ENCODE measurements at places on chromosomes 16 and 17.

DNA sequence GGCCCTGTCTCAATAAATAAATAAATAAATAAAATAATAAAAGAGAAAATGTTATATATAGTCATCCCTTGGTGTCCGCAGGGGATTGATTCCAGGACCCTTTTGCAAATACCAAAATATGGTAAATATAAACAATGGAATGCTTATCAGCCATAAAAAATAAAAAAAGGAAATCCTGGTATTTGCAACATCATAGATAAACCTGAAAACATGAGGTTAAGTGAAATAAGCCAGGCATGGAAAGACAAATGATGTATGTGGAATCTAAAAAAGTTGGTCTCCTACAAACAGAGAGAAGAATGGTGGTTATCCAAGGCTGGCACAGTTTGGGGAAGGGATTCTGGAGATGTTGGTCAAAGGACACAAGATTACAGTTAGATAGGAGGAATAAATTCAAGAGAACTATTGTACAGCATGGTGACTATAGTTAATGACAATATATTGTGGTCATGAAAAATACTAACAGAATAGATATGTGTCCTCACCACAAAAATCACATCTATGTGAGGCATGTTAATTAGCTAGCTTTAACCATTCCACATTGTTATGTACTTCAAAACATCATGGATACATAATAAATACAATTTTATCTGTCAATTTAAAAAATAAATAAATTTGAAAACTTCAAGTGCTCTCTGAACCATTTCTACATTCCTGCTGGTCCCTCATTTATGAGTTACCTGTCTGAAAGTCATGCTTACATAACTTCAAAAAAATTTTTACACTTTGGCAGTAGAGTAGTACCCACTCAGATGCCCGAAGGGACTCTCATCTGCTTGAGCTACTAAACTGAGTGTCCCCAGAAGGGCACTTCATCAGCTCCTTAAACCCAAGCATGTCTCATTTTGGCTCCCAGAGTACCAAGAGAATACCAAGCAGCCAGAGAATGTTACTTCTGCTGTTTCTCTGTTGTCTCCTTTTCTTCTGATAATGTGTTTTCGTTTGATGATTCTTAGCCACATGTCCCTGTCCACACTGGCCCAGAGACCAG is 26.6 kb downstream of the N4BP1 start:
- no peak for DNase-seq

GRCh38 chr16:20089246-20089965 is 15.7 kb upstream of the GPR139 start:
- no peak for DNase-seq

GRCh38 chr17:77508047-77508715 is 367.4 kb downstream of the SEC14L1 start:
- no peak for DNase-seq

- DNase-seq = no peak
These were observed 48.6 kb upstream of the IRX3 start for GRCh38 chr16:54335230-54335629.

GRCh38 chr17:18037486-18037885 is 1.5 kb downstream of the ATPAF2 start:
- DNase-seq = no peak

GRCh38 chr16:85424260-85425073 is 188.7 kb upstream of the GSE1 start:
- no peak for DNase-seq

DNA sequence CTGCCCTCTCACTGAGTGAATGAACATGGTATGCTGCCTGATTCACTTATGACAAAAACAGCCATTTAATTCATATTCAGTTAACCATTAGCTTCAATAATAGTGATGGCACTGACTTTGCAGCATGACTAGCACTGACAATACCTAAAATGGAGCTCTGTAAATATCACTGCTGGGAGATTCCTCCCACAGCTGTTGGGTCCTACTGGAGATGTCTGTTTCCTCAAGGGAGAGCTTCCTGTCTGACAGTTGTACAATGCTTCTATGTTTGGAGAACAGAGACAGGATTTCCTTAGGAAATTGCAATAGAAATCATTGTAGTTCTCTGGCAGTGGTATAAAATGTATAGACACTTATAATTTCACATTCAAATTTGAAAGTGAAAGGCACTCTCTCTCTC is 695.9 kb upstream of the CDH8 start:
- no peak for DNase-seq

GRCh38 chr17:45425125-45425983 is 7.3 kb downstream of the ARHGAP27 start:
- DNase-seq = no peak

GRCh38 chr16:84194018-84194417 is 3.1 kb downstream of the ADAD2 start:
- DNase-seq = no peak

DNA sequence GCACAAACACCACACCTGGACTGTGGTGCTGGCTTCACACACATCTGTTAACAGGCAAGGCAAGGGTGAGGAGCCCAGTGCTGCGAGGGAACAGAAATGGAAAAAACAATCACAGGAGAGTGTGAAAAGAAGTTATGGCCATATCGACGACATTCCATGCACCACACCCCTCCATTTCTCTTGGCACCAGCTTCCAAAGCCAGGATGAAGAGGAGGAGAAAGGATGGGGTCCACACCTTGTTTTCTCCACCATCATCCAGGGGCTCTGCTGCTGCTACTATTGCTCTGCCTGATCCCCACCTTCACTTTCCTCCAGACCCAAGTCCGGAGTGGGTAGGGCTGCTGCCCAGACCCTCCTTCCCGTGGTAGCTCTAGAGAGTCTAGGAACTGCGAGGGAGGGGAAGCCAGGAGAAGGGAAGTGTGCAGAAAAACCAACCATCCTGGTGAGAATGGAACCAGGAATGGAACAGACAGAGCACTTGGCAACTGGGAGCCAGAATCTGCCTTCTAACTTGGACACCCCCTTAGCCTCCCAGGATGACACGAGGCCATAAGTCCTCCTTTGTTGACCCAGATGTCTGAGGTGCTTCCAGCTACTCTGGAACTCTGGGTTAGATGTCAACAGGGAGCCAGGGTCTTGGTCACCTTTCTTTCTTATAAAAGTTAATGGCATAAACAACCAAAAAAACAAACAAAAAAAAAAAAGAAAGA is 1.2 kb upstream of the PROCA1 start:
- DNase-seq = no peak

DNA sequence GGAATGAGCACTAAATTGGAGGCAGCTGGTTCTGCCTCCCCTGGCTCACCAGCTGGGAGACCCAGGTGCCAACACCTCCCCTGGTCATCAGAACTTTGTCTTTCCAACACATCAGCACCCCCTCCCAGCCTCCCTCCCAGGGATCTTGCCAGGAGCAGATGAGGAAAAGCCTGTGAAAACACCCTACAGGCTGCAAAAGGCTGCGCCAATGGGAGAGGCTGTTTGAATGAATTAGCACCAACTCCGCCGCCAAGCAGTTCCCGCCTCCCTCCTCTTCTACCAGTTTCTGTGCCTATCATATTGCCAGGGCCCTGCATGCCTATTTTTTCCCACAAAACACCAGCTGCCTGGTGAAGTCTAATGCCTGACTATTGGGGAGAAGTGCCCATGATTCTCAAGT is 137.0 kb downstream of the AIPL1 start:
- no peak for DNase-seq

GRCh38 chr16:88888461-88889387 is 22.3 kb upstream of the PABPN1L start:
- DNase-seq = no peak

Data from brain pericyte (primary cell).